ENCODE measurements at places on chromosomes 3 and 15.

DNA sequence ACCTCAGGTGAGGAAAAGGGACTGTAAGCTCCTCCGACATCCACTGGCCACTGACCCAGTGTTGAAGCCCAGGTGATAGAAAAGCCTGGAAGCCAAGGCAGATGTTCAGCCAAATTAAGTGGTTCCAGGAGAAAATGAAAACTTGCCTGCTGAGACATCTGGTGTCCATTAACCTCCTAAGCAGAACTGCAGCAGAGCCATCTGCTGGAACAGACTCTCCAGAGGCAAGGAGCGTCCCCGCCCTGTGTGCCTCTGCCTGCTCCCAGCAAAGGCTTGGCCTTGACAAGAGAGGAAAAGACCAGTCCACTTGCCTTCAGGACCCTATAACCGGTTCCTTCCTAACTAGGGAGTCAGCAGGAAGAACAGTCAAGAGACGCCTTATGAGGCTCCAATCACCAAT is 48.2 kb downstream of the SRGAP3 start:
- DNase-seq, result no peak

DNA sequence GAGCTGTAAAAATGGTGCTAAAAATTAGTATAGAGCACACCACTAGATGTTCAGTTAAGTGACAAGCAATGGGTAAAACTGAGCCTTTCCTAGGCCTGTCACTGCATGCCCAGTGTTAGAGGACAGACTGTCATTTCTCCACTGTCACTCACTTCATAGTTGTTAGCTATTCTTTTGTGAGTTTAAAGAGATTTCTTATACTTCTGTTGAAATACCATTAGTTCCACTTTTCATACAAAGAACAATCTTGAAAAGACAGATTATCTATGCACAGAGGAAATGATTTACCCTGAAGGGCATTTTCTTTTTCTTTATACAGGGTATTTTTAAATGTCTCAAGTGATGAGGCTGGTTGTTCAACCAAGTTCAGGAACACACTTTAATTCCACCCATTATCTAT is 28.3 kb upstream of the CHMP2B start:
- no peak for DNase-seq

GRCh38 chr3:190786898-190787297 is 75.6 kb downstream of the GMNC start:
- no peak for DNase-seq

GRCh38 chr15:66386204-66387123 is at the start of gene MAP2K1:
MAP2K1 (plus strand) TSS chr15:66386912; CDS start chr15:66387348, 436 bp downstream.
- DNase-seq, result peak; percentile 96

- no peak for DNase-seq
Measured at GRCh38 chr15:40328751-40329150, 5.3 kb downstream of the INAFM2 start.

DNA sequence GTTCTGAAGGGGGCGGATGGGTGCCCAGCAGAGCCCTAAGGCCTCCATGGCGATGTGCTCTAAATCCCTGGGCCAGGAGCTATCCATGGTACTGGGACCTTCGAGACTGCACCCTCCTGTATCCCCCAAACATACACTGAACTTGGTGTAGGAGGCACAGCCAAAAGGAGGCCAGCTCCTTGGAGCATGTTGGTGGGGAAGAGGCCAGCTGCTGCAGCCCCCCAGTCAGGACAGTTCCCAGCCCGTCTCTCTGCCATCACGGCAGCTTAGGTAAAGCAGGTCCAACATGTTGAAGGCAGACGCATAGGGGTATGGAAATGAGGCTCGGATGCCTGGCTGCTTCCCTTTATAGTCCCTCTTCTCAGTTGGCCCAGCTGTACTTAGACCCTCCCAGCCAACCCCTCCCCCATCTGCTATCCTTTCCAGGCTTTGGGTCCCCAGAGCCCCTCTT is 1.8 kb downstream of the CAMKV start:
- DNase-seq, result peak; percentile 58

GRCh38 chr15:41827880-41828806 is at the start of gene JMJD7:
JMJD7 (plus strand) TSS chr15:41828092; CDS start chr15:41828125, 33 bp downstream.
- DNase-seq, result peak; percentile 84

GRCh38 chr3:193929921-193930646 is 205.9 kb upstream of the HES1 start:
- DNase-seq, result no peak

GRCh38 chr3:188403404-188403803 is 249.4 kb downstream of the LPP start:
- no peak for DNase-seq

DNA sequence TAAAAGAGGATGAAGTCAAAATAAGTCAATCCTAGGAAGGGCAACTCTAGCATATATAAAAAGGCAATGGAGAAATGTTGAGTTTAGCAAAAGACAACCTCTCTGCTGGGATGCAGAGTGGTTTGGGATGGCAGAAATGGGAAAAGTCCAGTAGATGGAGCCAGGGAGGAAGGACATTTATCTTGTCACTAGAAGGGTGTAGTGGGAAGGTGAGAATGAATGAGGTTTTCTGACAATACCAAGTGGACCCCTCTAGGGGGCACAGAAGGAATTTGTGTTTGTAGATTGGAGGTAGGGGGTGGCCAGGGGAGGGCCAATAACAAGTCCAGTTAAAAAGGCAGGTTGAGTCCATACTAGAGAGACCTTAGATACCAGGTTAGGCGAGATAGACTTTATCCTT is 80.0 kb downstream of the THSD4 start:
- DNase-seq, result no peak

- peak; percentile 88 for DNase-seq
Measured at GRCh38 chr3:14144423-14145075, 19.7 kb downstream of the TMEM43 start.

DNA sequence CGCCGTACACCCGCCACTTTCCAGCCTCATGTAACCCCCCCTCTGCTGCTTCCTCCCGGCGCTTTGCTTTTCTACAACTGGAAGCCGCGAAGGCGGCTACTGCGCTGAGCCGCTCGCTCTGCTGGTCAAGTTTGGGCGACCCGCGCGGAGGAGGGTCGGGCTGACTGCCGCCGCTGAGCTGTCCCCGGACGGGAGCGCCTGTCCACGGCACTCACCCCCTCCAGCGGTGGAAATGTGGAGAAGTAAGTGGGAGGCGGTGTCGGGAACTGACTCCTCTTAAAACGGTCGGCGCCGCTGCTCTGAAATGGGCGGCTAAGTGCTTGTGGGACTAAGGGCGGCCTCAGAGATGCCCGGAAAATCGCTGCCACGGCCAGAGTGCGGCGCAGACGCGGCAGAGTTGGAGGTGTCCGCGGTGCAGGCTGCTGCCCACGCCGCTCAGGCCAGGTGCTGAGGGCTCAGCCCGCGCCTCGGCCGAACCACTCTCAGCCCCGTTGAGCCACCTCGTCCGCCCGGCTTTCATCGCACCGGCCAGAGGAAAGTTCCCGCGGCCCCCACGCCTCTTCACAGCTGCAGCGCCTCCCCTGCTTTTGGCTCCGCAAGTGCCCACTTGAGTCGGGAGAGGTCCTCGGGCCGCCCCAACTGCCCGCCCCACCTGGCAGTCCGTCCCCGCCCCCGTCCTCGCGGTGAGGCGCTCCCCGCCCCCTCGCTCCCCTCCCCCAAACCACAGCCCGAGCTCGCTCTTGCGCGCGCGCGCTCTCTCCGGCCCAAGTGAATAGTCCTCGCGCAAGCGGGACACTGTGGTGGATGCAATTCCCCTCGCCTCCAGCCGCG is at the start of gene EPHA6:
TSS of gene EPHA6 (plus strand) at position 775 of the 831 bp plus-strand sequence.
- DNase-seq, result peak; percentile 43

GRCh38 chr15:27592036-27592760 is 506.9 kb downstream of the OCA2 start:
- DNase-seq, result peak; percentile 26

- no peak for DNase-seq
Measured at GRCh38 chr3:112467539-112467938, 31.7 kb downstream of the BTLA start.

DNA sequence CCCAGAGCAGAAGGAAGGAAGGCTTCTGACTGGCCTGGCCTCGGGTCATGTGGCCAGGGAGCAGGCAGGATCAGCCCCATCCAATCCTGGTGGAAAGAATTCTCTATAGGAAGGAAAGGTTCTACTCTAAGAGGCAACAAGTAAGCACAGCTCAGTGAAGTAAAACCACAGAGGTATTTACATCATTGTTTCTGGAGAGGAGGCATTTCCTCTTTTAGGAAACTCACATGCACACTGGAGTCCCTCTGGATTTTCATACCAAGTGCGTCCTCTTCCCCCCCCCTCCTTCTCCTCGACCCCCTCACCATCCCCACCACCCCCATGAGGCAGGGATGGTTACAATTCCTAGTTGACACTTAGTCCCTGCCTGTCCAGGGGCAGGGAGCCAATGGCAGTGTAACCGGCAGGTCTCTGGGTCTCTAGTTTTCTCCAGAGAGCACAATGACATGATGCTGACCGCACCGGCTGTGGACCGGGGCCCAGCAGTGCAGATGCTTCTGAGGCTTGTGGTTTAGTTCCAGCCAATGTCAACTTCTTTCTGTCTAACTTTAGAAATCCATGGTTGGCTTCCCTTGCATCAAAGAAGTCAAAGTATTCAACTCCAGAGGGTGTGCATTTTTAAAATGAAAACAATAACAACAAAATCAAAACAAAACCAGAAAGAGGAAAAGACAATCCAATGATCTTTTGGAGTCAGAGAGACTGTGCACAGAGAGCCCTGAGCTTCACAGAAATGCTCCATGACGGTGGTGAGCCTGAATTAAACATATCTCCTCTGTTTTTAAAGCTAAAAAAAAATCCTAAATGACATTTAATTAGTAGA is 230.3 kb upstream of the TLE3 start:
- DNase-seq, result no peak

GRCh38 chr3:64796607-64797399 is 109.0 kb upstream of the ADAMTS9 start:
- no peak for DNase-seq

GRCh38 chr3:52452126-52452525 is 1.7 kb downstream of the TNNC1 start:
- DNase-seq, result no peak

DNA sequence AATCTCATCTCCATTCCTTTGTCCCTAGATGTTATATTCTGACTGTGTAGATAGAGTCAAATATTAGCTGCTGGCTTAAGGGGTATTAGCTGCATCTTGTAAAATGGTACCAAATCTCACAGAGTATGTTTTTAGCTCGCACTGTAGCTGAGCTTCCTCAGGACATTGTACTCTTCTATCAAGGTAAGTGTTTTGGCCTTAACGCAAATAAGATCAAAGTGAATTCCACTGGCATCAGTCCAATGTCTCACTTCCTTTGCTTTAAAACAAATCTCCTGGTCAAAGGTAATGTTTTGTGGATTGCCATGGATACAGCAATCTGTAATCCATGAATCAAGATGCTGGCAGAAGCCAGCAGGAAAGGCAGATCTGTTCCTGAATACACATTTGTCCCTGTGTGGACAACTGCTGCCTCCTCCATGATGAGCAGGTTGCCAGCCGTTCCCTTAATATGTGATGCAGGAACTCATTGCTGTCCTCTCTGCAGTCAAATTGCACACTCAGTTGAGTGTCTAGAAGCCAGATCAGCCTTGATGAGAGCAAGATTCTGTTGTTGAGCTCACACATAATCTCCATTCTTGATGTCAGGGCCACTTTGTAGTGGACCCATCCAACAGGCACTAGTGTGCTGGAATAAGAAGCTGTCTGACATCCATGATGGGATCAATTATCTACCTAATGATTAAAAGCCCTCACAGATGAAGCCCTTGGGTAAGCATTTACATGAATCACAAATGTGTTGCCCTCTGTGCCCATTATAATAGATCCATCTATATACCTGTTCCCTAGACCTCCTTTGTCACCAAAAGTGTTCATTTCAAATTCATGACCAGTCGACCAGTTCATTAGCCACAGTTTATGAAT is 96.6 kb upstream of the AGTR1 start:
- peak; percentile 68 for DNase-seq

GRCh38 chr15:36415643-36416042 is 163.8 kb upstream of the CDIN1 start:
- no peak for DNase-seq

DNA sequence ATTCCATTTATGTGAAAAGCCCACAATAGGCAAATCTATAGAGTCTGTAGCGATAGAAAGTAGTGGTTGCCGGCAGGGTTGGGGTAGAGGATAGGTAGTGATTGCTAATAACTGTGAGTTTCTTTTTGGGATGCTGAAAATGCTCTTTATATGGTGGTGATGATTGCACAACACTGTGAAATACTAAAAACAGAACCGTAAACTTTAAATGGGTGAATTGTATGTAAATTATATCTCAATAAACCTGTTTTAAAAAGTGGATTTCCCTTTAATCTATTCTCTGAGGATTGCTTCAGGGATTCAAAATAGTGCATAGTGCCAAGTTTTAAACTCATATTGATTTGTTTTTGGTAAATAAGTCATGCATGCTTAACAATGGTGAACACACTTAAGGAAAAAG is 140.2 kb downstream of the LPP start:
- DNase-seq, result no peak

DNA sequence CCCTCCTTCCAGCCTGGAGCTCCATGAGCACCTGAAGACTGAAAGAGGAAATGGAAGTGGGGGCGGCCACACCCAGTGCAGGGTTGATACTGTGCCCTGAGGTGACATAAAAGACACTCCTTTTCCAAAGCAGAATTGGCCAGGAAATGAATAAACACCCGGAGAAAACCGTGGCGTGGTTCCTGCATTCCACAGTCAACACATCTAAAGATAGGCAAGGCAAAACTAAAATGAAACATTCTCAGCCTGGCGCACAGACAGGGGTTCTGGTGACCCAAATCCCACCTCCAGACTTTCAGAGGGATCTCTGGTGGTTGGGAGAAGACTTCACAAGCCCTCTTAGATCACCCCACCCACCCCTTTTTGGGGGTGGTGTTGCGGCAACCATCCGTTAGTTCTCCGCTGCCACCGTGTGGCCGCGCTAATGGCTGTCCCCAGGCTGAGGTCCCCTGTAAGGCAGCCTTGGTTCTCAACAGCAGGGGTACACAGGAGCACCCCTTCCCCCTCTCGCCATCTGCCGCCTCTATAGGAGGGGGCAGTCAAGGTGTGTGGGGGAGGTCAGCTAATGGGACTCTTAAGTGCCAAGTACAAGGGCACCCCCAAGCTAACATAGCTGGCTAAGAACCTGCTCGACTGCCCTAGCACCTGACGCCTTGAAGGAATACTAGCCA is 2.5 kb upstream of the MST1R start:
- no peak for DNase-seq

DNA sequence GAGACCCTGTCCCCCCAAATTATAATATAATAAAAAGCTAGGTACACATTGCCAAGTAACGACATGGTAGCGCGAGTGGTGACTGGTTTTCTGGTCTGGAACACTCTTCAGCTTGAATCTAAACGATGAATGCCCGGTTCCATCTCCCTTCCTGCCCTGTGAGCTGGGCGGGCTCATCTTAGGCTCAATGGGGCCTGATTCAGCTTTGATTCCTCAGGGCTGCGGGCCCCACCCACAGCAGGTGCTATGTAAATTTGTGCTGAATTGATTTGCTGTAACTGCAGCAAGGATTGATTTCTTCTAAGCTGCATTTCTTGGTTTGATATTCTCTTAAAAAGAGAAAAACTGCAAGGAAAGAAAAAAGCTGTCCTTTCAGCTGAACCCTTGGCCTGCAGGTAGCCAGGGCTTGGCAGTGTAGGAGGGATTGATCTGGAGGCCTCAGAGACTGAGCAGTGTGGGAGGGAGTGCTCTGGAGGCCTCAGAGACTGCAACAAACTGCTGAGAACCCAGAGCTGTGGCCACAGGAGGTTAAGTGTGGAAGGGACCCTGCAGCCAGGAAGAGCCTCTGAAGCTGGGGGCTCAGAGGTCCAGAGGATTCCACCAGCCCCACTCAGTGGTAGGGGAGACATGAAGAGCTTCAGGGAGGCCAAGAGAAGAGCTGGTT is 231.6 kb downstream of the XXYLT1 start:
- no peak for DNase-seq

Data from left kidney (tissue), 8 donors.